ENCODE measurements at places on chromosomes 2 and 18.

DNA sequence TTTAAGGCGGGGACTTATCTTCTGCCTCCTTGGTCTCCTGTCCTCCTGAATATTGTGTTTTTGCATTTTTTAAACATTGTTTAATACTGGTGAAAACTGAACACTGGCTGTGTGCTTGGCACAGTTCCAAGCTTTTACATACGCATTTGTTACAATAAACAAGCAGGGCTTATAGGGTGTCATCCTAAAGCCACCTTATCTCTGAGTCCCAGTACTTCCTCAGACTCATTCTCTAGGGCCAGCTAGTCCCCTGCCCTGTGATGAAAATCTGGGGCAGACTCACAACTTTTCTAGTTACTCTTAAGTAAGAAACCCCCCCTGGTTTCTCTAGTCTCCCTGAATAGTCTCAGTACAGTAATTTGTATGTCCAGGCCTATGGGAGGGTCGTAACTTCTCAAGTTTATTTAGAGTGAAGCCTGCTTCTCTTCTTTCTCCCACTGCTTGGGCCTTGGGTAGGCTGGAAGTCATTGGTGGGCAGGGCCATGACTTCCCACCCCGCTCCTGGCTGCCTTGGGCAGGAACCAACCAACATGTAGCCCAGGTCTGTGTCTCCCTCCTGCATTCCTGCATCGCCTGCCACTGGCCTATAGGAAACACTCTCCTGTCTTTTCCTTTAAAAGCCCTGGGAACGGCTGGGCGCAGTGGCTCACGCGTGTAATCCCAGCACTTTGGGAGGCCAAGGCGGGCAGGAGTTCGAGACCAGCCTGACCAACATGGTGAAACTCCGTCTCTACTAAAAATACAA, 7.7 kb upstream of the KCNE4 start:
- no peak for DNase-seq

DNA sequence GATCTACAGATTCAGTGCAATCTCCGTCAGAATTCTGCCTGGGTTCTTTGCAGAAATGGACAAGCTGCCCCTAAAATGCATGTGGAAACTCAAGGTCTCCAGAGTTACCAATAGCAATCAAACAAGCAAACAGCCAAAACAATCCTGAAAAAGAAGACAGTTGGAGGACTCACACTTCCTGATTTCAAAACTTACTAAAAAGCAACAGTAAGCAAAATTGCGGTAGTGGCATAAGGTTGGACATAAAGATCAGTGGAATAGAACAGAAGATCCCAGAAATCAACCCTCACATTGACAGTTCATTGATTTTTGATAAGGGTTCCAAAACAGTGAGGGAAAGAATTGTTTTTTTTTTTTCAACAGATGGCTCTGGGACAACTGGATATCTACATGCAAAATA, 59.7 kb downstream of the NPPC start:
- no peak for DNase-seq

- DNase-seq: no peak
These were observed 147.8 kb upstream of the SPHKAP start for GRCh38 chr2:228329282-228329681.

DNA sequence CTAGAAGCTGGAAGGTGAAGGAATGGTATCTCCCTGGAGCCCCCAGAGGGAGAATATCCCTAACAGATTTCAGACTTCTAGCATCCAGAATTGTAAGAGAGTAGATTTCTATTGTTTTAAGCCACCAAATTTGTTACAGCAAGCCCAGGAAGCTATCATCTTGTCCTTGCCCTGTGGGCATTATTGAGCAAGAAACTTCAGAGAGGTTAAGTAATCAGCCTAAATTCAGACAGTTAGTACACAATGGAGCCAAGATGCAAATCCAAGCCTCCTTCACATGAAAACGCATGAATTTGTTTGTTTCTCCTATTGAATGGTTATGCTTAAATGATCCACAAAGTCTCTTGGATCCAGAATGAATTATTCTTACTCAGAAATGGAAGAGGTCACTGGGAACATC, 55.2 kb upstream of the TRIB2 start:
- DNase-seq: no peak

- DNase-seq: no peak
These were observed 97.8 kb upstream of the GLI2 start for GRCh38 chr2:120637847-120638246.

DNA sequence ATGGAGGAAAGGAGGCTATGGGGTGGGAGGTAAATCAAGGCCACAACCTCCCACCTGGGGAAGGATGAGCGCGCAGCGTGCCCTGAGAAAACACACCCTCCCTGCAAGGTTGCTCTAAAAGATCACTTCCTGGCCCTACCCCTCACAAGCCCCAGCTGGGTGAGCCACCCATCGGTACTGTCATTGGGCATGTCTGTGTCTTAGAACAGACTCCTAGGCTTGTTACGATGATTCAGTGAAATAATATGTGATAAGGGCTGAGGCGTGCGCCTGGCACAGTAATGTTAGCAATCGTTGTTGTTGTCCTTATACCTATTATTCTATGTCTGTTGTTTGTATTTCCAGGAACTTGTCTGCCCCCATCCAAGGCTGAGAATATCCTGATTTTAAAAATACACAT, 175.1 kb downstream of the ZFP36L2 start:
- no peak for DNase-seq

Data from stimulated activated CD4-positive, alpha-beta T cell treated with anti-CD3 and anti-CD28 coated beads, Interleukin-12 subunit alpha, Interleukin-12 subunit beta, amount 100 ng/mL, for 24 hours (primary cell).